Ascending aorta (tissue), 2 donors: ENCODE measurements at places on chromosomes 6 and 20.

DNA sequence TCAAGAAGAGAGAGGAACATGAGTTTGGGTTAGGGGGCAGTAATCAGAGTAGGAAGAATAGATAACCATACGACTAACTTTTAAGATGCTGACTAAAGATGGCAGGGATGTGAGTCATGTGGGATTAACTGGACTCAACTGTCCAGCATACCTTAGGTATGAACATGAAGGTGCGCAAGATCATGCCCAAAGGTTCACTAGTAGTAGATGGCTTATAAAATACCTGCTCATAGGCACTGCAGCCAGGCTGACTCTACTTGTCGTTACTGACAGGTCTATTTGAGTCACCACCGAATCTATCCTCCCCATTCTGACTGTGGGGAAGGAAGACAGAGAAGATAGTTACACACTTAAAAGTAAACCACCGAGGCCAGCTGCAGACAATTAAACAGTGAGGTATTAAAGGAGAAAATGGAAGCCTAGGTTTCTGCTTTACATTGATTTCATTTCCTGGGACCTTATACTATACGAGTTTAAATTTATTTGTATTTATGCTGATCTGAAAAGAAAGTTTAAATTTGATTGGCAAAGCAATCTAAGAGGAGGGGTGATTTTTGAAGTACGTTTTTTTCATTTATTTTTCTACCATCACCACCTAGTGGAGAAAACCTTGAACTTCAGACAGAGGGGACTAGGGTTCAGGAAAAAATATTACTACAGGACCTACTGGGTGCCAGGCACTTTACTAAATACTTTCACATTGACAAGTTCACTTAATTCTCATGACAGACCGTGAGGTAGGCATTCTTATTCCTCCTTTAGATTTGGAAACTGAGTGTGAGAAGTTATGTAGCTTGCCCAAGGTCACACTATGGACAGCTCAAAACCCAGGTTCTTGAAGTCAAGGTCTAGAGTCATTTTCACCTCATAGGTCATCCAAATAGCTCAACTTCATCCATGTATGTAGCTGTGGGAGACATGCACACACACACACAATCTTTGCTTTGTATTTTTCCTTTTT lies 4.0 kb upstream of the WRNIP1 start:
- DNase-seq = no peak

- DNase-seq = no peak
Measured at GRCh38 chr6:106560996-106561685, 68.2 kb downstream of the RTN4IP1 start.

- no peak for DNase-seq
Measured at GRCh38 chr6:99802396-99803031, 191.5 kb downstream of the MCHR2 start.

DNA sequence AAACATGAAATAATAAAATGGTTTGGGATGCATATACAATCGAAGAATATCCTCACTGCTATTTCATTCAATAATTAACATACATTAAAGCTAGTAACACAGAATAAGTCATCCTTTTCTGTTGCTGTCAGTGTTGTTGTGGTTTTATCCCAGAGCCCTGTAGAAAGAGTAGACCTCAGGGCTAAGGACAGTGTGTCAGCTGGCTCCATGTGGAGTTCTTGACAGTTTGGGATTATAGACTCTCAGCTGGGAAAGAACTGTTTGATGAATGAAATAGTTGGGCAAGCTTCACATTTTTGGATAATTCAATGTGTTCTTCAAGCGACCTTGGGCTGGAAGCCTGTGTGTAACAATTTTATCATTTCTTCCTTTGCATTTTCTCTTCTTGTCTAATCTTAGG lies 10.1 kb downstream of the UTRN start:
- no peak for DNase-seq

- no peak for DNase-seq
Measured at GRCh38 chr6:67287566-67287965, 1347.5 kb upstream of the ADGRB3 start.

DNA sequence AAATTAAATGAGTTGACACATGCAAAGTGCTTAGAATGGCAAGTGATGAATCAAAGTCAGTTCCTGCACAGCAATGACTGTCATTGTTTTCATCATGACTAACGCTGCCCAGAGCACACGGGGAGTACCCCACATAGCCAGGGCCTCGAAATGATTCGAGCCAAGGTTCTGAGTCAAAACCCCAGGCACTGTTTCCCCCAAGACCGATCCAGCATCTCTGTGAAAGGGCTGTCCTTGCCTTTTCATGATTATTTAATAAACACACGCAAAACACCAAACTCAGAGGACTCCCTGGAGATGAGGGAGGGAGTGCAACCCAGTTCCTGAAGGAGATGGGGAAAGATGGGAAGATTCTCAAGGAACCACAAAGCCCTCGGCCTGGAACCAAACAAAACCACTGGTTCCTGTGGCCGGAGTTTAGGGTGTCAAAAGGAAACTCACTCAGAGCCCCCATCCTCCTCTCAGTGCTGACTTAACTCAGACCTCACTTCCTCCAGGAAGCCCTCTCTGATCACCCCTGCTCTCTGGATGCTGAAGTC lies 3.8 kb downstream of the PREX1 start:
- no peak for DNase-seq

DNA sequence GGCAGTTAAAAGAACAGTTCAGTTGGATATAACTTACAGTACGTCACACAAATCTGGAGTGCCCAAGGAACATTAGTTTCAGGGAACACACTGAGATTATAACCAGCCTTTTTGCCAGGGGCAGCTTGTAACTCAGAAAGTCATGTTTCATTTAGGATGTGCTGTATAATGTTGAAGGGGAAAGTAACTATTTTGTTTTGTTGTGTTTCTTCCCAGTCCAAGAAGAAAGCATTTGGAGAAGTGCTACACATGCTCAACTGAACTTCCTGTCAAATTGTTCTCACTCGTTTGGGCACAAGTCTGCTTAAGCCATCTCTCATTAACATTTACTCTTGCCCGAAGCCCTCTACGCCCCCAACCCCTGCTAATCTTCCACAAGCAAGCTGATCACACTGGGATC lies 157.9 kb downstream of the BTBD9 start:
- DNase-seq = no peak

DNA sequence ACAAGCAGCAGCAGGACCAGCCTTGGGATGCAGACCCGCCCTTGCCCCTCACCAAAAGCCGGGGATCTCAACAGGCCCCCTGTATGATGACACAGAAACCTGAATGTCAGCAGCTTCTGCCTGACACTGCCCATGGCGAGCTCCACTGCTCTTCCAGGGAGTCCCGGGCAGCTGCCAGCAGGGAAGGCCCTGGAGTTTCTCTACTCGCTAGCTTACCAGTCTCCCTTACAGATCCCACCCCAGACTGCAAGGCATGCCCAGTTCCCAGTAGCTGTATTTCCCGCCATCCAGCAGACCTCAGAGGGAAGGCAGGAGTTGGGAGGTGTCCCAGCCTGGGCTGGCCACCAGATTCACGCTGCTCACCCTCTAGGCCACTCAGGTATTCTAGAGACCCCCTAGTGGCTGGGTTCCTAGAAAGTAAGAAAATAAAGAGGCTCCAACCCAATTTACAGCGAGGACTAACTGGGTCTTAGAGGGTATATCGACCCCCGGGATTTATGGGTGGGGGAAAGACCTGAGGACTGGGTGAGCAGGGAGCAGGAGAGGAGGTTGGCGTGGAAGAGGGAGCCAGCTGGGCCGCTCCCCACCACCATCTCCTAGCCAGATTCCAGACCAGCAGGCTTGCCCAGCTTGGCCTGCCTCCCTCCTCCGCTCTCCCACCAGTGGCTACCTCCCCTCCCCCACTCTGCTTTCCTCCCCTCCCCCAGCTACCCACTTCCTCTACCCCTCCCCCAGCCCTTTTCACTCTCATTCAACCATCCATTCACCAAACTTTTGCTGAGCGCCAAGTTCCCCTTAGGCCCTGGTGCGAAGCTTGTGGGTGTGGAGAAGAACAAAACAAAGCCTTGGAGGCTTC lies 9.7 kb upstream of the HMGA1 start:
- no peak for DNase-seq

GRCh38 chr6:31070711-31071197 lies 41.6 kb downstream of the C6orf15 start:
- DNase-seq = no peak

GRCh38 chr20:17823409-17824144 lies 123.8 kb downstream of the BANF2 start:
- DNase-seq = no peak

- DNase-seq = no peak
Measured at GRCh38 chr6:17584241-17584803, 15.8 kb upstream of the FAM8A1 start.
